ENCODE measurements at places on chromosomes 7 and 10. TPM values are rescaled to one million over a fixed set of nuclear protein-coding genes. Genes with fewer than 3 reads are reported as not detected.

- H3K4me1 ChIP-seq = peaks cover 13% of the 10 kb centered on the region
- H3K27ac ChIP-seq = no peak overlapping the region
- DNase-seq = no peak
- H3K27me3 ChIP-seq = peaks cover 42% of the 10 kb centered on the region
Observed at GRCh38 chr10:2777666-2778355, 289.5 kb upstream of the PFKP start.

DNA sequence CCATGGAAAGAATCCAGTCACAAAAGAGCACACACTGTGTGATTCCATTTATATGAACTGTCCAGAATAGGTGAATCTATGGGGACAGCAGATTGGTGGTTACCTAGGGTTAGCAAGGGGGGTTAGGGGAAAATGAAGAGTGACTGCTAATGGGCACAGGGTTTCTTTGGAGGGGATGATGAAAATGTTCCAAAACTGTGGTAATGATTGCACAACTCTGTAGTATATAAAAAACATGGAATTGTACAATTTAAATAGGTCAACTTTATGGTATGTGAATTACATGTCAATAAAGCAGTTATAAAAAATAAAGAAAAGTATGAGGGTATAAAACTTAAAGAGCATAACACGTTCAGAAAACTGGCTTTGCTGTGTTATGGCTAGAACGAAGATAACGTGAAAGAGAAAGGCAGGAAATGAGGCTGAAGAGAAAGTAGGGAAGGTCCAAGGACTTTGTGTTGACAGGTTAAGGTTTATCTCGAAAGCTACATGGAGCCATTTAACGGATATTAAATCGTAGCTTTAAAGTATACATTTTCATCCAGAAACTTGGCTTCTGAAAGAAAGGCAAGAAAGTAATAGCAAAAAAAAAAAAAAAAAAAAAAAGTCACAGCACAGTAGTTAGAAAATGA, 26.4 kb upstream of the MSS51 start:
- DNase-seq = no peak
- no peak overlapping the region for H3K4me3 ChIP-seq
- peaks cover 9% of the 10 kb centered on the region for H3K36me3 ChIP-seq
- H3K27ac ChIP-seq = no peak overlapping the region

DNA sequence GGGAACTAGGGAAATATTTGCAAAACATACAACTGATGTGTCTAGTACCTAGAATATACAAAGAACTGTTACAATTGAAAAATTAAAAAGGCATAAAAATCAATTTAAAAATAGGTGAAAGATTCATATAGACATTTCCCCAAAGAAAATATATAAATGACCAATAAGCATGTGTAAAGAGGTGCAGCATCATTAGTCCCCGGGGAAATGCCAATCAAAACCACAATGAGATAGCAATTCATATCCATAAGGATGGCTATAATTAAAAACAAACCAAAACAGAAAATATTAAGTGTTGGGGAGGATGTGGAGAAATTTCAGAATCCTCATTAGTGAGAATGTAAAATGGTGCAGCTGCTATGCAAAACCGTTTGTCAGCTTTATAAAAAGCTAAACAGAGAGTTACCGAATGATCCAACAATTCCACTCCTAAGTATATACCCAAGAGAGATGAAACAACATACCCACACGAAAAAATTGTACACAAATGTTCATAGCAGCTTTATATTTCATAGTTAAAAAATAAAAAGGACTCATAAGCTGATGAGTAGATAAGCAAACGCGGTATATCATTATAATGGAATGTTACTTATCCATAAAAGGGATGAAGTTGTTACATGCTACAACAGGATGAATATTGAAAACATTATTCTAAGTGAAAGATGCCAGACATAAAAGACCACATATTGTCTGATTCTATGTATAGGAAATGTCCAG, 210.1 kb upstream of the INHBA start:
- no peak overlapping the region for H3K4me3 ChIP-seq
- H3K4me1 ChIP-seq = no peaks in the 10 kb centered on the region
- DNase-seq = no peak

GRCh38 chr10:105041956-105042355, 400.9 kb downstream of the SORCS3 start:
- no peaks in the 10 kb centered on the region for H3K27me3 ChIP-seq
- H3K27ac ChIP-seq = no peak overlapping the region
- H3K4me1 ChIP-seq = no peaks in the 10 kb centered on the region
- DNase-seq = no peak
- H3K36me3 ChIP-seq = no peaks in the 10 kb centered on the region

The CELF2 gene
- 77.6 TPM for total RNA-seq

The SFRP5 gene
- total RNA-seq = not detected
